Activated T-cell treated with anti-CD3 and anti-CD28 coated beads, Interleukin-2, amount 50 U/mL, for 48 hours (primary cell): ENCODE measurements at places on chromosomes 7 and 10.
A peak's percentile ranks its signal among the peaks of the same experiment; 100 is the strongest.

DNA sequence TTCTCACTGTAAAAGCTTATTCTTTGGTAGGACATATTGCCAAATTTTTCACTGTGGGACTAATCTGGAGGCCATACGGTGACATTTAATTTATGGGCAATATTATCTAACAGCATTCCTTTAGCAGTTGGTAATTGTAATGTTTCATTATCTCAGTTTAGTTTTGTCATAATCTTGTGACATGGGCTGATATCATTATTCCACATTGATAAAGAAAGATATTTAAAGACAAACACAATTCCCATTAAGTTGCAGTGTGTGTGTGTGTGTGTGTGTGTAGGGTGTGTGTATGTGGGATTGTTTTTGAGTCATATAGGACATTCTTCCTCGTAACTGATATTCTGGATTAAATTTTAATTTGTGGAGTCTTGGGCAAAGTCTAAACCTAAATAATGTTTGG, 238.5 kb downstream of the PRKG1 start:
- no peak for DNase-seq

DNA sequence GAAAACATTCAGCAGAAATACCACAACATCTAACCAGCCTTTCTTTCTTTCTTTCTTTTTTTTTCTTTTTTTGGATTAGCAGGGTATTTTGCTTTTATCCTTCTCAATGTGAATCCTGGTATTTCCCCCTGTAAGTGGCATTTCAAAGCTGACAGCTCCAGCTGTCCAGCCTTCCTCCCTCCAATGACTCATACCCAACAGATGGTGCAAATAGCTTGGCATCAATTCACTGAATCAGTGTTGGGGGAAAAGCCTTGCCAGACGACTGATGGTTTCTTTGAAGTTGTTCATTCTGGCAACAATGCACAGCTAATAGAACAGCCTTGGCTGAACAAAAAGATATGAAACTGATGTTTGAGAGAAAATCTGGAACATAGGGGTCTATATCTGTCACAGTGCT, 316.8 kb upstream of the STEAP1 start:
- DNase-seq = no peak

DNA sequence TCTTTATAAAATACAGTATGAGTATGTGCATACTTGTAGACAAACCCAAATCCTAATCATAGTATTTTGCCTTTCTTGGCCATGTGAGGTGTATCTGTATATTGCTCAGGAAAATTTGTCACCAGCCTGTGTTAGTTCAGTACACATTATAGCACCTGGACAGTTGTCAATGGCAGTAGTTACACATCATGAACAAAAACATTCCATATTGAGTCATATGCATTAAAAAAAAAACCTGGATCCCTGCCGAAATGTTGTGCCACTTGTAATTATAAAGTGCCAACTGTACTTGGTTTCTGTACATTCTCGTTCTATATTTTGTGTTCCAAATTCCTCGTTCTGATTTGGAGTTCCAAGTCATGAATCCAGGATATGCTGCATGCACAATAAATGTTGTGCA, 410.4 kb downstream of the INHBA start:
- no peak for DNase-seq

DNA sequence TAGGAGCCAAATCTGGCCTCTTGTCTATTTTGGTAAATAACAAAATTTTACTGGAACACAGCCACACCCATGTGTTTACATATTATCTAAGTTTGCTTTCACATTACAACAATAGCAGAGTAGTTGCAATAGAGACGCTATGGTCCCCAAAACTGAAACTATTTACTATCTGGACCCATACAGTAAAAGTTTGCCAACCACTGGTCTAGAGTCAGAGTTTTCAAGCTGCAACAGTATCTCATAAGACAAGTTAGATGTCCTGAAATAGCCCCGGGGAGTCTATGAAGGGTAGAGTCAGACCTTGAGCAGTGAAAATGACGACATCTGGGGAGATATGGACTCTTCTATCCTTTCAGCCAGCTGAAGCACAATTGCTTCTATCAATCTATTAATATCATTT, 74.2 kb downstream of the CTNNA3 start:
- DNase-seq = no peak

DNA sequence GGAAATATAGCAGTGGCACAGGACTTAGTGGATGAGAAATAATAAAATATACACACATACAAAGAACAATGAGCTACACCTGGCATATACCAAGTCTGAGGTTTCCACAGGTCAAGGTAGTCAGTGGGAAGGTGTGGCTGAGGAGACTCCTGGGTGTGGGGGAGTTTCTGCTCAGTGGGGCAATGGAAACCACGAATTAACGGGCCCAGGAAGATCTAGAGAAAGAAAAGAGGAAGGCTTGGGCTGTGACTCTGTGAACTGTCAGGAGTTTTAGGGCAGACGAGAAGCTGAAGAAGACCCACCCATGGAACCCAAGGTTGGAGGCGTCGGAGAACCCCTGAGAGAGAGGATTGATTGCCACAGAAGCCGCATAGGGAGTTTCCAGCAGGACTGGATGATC, 196.5 kb downstream of the HERPUD2 start:
- no peak for DNase-seq

GRCh38 chr7:81187753-81188152, 268.9 kb upstream of the SEMA3C start:
- no peak for DNase-seq

DNA sequence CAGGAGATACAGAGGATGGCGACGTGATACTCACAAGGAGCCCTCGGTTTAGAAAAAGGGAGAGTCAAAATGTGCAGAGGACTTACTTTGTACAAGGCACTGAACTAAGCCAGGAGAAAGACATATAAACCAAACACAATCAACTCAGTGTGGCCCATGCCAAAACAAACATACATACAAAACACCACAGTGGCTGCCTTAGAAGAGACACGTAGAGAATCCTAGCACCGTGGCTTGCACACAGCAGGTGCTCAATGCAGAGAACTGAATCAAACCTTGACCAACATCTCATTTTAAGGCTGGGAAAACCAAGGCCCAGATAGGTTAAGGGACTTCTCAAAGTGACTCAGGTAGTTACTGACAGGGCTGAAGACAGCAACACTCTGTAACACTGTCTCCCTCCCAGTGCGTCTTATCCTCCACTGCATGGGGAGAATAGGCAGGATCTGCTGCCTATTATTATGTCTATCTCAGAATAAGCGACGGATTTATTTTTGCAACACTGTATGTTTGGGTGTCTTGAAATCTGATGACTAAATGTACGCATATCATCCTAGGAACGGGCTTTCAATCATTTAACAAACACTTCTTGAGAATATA, 11.0 kb downstream of the SORBS1 start:
- DNase-seq = no peak

DNA sequence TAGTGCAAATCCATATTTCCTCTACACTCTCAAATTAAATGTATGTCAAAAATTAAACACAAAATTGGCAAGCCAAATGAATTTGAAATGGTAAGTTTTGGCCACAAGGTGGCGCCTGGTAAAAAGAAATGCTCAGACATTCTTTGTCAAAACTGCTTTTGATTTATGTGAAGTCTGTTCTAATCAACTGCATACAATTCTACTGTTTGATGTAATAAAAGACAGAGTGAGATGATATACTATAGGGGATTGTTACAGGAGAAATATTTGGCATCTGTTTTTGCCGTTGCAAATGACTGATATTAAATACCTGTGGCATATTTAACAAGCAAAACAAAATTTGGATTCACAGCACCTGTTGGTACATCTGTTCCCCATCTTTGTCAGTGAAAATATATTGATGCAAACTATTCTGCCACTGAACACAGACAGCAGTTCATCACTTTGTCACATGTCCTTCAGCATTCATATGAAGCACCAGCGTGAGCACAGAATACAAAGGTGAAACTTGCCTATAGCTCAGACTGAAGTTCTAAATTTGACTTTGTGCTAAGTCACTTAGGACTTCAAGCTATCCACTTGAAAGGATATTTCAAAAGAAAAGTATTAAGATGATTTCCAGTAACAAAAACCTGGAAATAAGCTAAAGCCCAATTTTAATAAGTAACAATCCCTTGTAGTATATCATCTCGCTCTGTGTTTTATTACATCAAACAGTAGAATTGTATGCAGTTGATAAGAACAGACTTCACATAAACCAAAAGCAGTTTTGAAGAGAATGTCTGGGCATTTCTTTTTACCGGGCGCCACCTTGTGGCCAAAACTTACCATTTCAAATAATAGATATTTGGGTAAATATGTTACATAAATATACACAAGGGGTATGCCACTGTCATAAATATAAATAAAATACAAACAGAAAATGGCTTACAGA, 10.2 kb upstream of the CH25H start:
- peak; percentile 67 for DNase-seq

- DNase-seq = no peak
These were observed 8.3 kb upstream of the OCM start for GRCh38 chr7:5872326-5872725.

DNA sequence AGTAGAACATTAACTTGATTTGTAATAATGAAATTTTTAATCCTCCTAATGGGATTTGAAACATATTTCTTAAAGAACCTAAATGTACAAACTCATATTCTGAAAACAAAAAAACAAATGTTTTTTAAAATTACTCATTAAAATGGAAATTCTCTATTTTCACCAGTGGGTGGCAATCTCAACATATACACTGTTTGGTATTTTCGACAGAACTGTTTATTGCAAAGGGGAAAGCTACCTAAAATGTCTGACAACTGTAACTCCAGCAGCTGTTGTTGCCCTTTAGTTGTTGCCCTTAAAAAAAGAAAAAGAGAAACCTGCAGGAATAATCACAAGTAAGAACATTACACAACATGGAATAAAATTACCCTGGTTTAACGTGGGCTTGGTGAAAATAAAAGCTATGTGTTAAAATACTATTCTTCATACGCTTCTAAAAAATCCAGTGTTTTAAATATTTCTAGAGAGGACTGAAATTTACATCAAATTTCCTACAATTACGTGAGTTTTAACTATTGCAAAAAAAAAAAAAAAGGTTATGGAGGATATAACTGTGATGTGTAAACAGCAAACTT, 54.5 kb downstream of the COL1A2 start:
- DNase-seq = no peak

- no peak for DNase-seq
These were observed 30.0 kb downstream of the MYOF start for GRCh38 chr10:93452143-93452542.

DNA sequence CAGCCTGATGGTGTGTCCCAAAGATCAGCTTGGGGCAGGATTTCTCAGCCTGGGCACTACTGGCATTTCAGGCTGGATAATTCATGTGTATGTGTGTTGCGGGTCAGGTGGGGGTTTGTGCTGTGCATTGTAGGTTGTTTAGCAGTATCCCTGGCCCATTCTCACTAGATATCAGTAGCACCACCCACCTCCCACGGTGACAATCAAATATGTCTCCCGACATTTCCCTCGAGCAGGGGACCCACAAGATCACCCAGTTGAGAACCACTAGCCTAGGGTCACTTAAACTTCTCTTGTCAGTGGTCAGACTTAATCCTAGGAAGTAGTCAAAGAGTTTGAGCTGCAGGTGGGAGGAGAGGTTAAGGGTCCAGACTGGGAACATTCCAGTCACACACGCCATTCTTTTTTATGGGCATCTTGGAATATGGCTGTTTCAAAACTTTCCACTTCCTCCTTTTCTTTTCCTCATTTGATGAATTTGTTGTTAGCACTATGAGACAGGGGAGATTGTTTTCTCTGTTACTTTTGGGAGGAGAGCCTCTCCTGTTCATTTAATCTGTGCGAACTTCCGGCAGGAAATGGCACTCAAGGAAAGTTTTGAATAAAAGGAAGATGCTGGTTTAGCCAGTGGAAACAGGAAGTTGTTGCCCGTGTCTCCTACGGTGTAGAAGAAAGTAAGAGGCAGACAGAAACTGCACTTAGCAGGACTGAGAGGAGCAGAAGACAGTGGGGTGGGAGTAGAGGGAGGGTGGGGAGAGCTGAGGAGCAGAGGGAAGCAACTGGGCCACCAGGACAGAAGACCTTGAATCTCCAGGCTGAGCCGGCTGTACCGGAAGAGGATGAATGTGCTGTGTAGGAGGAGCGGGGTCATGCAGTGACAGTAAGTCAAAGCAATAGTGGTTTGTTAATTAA, 17.6 kb upstream of the EXOC6 start:
- peak; percentile 56 for DNase-seq
